ENCODE measurements at places on chromosomes 12 and 14. TPM values are rescaled to one million over a fixed set of nuclear protein-coding genes. Genes with fewer than 3 reads are reported as not detected.

ASIC1 gene
- 5.9 TPM for total RNA-seq

NTF3 gene
- 10.8 TPM for total RNA-seq

ABCB9 gene
- 5.9 TPM for total RNA-seq

KLRD1 gene
- total RNA-seq = under 0.01 TPM

GALNT8 gene
- total RNA-seq = not detected

MFAP5 gene
- 124 TPM for total RNA-seq

ATP2B1 gene
- 22.0 TPM for total RNA-seq

OTX2 gene
- not detected for total RNA-seq

B3GNT4 gene
- not detected for total RNA-seq

PAX9 gene
- 0.12 TPM for total RNA-seq

MIP gene
- not detected for total RNA-seq
